ENCODE measurements at places on chromosomes 7 and 10.

- DNase-seq: peak; percentile 71
Observed at GRCh38 chr7:9231630-9232121, 798.3 kb downstream of the NXPH1 start.

DNA sequence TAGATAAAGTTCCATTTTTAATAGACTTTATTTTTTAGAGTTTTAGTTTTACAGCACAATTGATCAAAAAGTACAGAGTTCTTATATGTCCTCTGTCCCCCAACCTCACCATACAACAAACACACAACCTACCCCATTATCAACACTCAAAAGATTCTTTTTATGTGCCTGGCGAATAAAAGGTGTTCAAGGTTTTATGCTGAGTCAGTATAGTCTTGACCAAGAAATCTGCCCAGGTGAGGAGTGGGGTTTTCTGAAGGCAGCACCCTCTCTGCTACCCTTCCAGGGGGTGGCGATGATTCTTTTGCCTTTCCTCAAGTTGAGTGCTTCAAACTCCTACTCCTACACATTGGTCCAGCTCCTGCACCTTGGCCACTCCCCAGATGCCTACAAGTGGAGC, 222.9 kb downstream of the GRM8 start:
- no peak for DNase-seq

DNA sequence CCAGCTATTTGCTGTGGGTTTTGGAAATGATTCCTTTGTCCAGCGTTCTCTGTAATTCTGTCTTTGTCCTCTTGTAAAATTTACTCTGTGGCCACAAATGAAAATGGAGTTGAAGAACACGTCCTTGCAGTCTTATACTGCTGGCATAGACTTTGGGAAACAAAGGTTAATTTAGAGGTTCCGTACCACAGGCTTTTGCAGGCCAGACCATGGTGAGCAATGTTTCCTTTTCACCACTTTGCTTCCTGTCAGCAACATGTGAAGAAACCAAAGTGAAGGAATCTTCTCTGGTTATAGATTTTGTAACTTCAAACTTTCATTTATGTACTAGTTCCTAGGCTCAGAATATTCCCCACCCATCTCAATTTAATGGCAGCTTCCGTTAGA, 488.5 kb downstream of the MDFIC start:
- no peak for DNase-seq

DNA sequence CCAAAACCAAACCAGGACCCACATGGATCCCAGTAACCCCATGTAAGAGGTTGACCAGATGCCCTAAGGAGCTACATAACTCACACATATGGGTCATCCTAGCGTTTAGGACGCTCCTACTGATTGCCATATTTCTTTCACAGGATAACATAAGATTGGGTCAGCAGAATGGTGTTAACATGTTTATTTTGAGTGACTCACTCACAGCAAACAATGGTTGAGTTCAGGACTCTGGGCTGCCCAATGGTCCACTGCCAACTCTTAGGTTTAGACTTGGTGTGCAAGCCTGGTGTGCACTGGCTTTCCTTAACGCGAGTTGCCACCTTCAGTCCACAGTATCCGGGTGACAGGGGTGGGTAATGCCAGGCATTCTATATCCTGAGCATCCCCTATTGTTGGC, 211.5 kb downstream of the GPAM start:
- no peak for DNase-seq

DNA sequence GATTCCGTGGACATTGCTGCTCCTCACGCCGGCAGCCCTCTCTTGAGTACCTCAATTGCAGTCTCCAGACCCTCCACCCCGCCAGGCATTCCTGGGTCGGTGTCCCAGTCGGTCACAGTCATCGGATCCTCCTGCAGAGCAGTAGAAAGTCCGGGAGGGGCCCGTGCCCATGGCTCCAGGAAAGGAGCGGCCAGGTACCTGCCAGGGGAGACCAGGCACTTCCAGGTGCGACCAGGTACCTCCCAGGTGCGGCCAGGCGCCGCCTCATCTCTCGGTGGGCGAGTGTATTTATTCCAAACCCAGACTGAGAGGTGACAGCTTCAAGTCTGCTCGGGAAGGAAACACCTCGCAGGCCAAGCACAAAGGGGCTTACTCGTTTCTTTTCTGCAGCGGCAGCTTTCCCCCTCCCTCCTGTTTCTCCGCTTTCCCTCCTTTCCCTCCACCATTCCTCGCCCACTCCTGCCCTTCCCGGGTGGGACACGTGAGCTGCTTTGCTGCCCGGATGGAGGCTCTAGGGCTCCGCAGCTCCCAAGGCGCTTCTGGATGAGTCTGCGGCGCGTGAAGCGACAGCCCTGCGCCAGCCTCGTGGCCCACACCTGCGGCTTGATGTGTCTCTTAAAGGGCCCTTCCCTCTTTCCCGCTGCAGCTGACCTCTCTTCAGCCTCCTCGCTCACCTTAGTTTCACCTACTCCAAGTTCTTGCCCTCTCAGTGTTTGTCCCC, 39.4 kb upstream of the AGK start:
- no peak for DNase-seq

DNA sequence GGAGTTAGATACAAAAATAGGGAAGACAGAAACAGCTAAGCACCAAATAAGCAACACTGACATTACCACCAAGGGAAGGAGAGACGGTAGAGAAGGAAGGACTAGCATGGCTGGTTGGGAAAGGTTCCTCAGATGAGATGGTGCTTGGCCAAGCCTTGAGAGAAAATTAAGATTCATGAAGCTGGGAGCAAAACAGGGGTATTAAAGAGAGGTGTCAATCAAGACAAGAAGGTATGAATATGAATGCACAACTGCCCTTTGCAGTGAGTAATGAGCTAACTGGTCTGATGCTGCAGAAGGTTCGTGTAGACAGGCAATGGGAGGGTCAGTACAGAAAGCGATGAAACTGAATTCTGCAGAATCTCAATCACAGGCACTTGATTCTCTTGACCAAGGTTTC, 67.7 kb downstream of the SLC37A3 start:
- DNase-seq: no peak

DNA sequence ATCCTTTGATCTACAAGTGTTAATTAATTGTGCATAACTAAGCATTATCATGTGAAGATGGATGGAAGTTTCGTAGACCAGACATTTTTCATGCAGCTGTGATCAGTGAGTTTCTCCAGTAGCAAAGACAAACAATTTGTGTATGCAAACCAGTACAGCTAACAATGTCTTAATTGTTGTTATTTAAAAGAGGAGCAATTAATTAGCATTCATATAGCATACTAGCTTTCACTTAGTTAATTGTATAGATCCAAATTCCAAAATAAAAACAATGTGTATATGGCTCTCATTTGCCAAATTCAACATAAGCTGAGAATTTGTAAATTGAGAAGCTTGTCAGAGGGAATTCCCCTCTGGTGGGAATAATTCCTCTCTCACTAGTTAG, 22.6 kb upstream of the PRKCQ start:
- no peak for DNase-seq

- DNase-seq: no peak
Observed at GRCh38 chr10:95796504-95796903, 40.5 kb downstream of the ENTPD1 start.

DNA sequence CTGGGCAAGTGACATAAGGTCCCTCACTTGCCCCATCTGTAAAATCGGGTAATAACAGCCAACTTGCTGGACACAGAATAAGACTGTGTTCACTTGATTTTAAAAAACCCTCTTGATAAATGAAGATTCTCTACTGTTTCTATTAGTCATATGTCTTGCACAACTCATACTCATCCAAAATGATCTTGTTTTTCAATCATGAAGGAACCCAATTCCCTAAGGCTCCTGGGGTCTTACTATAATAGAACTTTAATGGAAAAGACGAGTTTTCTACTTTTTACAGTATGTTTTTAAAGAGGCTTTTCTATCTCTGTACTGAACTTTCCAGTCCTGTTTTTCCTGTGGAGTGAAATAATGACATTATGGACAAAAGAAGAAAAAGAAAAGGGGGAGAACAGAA, 103.8 kb downstream of the ARID5B start:
- DNase-seq: no peak

DNA sequence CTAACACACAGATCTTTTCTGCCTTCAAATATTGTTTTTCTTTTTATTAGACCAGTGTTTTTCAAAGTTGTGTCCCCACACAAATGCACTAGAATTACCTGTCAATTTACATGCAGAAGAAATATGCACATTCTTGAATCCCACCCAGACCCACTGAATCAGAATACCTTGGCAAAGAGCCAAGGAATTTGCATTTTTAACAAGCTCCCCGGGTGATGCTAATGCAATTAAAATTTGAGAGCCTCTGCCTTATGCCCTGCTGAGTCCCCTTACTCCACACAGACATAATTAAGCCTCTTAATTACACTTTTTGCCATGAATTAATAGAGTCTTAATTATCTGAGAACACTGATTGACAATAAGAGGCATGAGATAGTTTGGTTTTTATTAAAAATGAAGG, 201.2 kb upstream of the GRB10 start:
- DNase-seq: no peak

DNA sequence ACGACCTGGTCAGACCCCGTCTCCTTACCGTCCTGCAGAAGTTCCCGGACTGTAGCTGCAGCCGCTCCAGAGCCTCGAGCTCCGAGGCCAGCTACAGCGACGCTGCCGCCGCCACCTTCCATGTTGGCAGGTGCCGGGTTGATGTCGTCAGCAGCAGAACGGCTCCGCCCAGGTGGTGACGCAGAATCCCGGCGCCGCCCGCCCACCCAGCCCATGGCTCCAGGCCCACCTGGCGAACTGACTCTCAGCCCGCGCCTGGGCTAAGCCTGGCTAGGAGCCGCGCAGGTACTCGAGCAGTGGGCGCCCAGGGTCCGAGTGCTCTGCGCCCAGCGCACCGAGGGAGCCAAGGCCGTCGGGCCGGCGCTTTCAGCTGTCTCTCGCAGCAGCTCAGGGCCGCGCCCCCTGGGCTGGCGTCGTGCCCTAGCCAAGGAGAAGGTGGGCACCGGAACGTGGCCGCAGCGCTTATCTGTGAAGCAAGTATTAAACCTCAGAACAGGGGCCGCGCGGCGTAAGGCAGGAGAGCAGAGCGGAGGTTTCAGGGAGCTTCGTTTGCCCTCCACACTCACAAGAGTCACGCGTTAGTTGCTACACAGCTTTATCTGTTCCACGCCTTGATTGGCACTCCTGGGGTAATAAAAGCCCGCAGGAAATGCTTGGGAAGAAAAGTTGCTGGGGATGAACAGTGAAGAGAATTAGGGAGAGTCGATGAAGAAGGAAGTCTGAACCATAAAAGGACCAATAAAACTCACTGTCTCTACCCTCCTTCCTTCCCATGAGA, at the start of the genes COG5 and DUS4L:
COG5 (minus strand) TSS at position 146 of the 778 bp plus-strand sequence; CDS start at position 122, 24 bp downstream.
DUS4L (plus strand) TSS at position 197 of the 778 bp plus-strand sequence. CDS start 3,100 bp downstream, outside the sequence.
- DNase-seq: peak; percentile 60

DNA sequence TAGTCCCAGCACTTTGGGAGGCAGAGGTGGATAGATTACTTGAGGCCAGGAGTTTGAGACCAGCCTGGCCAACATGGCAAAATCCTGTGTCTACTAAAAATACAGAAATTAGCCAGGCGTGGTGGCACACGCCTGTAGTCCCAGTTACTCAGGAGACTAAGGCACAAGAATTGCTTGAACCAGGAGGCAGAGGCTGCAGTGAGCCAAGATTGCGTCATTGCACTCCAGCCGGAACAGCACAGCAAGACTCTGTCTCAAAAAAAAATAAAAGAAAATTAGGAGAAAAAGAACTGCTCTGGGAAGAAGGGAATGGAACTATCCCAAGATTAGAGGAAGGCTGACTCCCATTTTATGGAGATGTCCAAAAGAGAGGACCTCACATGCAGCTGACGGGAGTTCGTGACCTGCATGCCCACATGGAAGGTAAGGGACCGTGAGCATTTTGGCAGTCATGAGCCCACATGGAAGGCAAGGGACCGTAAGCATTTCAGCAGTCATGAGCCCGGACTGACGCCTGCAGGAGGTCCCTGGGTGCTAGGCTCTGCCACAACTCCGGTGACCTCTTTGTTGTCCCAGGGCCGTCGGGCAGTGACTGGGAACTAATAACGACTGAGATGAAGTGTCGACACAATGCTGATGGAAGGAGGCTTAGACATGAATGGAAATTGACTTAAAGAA, 18.6 kb upstream of the GTPBP4 start:
- DNase-seq: no peak

DNA sequence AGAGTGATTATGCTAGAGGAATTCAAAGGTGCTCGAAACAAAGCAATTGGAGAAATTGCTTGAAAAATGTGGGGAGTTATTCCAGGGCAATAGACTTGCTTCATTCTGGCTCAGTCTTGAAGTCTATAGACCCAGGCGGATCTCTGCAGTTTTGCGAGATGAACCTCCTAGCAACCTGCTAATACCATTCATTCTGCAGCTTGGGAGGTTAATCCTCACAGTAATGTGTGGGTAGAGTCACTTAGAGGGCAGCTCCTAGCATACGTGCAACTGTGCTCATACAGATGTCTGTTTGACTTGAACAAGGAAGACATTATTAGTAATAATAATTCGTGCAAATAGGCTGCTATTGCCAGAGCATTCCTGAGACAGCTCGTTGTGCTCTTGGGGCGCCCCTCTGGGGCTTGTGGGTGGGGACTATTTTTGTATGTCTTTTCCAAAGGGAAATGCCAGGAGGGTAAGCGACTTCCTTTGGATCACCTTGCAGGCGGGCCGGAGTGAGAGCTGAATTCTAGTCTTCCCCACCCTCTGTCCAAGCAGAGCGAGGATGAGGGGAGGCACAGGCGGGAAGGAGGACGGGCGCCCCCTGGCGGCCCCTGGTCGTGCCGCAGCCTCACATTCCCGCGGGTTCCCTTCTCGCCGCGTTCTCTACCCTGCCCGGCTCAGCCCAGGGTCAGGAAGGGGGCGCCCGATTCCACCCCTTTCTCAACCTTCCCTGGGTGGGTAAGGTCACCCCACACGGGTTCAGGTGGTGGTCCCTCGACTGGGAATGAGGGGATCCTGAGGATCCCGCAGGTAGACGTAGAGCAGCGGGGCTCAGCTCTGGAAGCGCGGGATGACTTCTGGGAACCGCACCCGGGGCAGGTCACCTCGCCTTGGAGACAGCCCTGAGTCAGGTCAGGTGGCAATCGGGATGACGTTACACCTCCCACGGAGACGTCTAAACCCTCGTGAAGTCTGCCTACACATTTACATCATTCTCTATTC, 241.5 kb downstream of the PHTF2 start:
- no peak for DNase-seq

GRCh38 chr7:120832803-120833202, 25.1 kb downstream of the TSPAN12 start:
- no peak for DNase-seq

DNA sequence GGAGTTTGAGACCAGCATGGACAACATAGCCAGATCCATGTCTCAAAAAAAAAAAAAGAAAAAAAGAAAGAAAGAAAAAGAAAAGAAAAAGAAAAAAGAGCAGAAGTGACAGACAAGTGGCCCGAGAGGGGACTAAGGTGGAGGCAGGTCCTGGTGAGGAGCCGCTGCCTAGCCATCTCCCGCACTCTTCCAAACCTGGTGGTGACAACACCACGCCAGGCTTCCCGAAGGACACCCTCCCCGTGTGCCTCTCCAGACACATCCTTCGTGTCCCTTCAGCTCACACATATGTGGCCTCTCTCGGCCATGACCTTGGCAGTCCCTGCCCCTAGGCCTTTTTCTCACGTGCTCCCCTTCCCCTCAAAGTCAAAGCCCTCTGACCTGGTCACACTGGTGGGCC, 36.4 kb downstream of the IFT22 start:
- DNase-seq: no peak

DNA sequence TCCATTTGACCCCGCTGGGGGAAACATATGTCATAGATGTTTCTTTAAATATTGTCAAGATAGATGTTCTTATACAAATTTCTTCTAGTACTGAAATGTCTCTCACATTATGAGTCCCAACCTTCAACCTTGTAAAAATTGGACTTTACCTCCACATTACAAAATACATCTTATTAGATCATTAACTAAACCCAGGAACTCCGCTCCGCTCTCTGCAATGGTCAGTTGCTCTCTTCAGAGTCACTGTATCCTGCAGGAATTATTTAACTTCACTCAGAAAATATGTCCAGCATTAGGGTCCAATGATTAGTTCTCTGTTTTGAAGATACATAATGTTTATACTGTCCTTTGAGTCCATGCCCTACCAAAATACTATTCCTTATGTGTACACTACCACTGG, 8.5 kb upstream of the AKR1D1 start:
- no peak for DNase-seq

All from NCI-H1694 treated with DMSO at 0.1 percent for 48 hours (cell line).